ENCODE measurements at places on chromosomes 6 and 20.

GRCh38 chr6:132330759-132331158 lies 70.5 kb downstream of the MOXD1 start:
- DNase-seq, result no peak

GRCh38 chr6:50724381-50725124 lies 11.2 kb downstream of the TFAP2D start:
- DNase-seq, result no peak

DNA sequence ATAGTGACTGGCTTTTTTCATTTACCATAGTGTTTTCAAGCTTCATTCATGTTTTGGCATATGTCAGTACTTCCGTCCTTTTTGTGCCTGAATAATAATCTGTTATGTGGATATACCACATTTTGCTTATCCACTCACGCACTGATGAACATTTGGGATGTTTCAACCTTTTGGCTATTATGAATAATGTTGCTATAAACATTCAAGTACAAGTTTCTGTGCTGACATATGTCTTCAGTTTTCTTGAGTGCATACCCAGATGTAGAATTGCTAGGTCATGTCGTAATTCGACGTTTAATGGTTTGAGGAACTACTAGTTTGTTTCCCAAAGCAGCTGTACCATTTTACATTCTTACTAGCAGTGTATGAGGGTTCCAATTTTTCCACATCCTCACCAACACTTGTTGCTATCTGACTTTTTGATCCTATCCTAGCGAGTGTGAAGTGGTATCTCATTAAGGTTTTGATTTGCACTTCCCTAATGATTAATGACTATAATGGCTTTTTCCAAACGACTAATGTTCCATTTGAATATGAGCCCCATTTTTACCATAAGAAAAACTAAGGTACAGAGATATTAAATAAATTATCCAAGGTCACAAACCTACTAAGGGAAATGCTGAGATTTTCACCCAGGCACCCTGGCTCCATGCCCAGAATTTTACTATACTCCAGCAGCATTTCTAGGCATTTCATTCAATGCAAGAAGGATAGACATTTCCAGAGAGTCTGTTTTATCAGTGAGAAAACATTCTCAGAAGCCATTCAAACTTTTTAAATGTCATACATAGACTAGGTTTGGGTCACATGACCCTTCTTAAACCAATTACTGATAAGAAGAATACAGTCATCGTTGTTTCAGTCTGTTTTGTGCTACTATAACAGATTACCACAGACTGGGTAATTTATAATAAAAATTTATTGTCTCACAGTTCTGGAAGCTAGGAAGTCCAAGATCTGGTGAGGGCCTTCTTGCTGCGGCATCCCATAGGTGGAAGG lies 71.1 kb upstream of the RUNX2 start:
- DNase-seq, result no peak

GRCh38 chr6:5497896-5498578 lies 236.7 kb downstream of the FARS2 start:
- no peak for DNase-seq

DNA sequence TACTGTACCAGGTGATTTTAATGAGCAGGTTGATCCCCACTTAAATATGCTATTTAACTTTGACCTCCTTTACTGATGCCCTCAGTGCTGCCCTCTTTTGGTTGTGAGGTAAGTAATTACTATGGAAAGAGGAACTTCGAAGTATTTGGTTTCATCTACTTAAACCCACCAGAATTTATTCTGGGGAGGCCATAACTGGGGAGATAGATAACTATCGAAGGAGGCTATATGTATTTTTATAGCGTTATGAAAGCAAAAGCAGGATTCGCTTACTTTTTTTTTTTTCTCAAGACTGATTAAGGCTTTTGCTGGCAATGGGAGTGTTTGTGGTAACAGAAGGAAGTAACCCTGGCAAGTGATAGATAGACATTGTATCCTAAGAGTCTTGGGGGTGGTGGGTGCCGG lies 168.9 kb upstream of the CENPW start:
- no peak for DNase-seq

GRCh38 chr20:32261644-32262043 lies 15.8 kb upstream of the KIF3B start:
- DNase-seq, result no peak

GRCh38 chr20:32004963-32005362 lies 5.3 kb upstream of the CCM2L start:
- no peak for DNase-seq

All from tibial nerve (tissue), 4 donors.